ENCODE measurements at places on chromosomes 5 and 9. TPM values are rescaled to one million over a fixed set of nuclear protein-coding genes. Genes with fewer than 3 reads are reported as not detected.

- no peak for DNase-seq
These were observed 134.5 kb downstream of the SIL1 start for GRCh38 chr5:139063664-139064054.

DNA sequence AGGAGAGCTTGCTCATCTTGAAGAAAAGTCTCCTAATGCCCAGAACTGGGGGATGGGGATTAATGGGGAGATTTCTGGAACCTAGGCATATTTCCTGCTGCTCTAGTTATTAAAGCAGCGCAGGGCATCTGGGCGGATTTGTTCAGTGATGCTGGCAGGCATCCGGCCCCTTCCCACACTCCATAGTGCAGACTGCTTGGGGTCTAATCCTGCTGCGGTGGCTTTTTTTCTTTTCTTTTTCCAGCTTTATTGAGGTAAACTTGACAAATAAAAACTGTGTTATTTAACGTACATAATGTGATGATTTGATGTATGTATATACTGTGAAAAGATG is 30.7 kb downstream of the PPARGC1B start:
- DNase-seq, result no peak

PRR16 gene
- polyA plus RNA-seq, result 2.7 TPM

FABP6 gene
- 9.1 TPM for polyA plus RNA-seq

- DNase-seq, result no peak
These were observed 29.3 kb upstream of the RFK start for GRCh38 chr9:76423216-76424177.

GRCh38 chr9:129346046-129346445 is 168.0 kb upstream of the IER5L start:
- DNase-seq, result no peak

DNA sequence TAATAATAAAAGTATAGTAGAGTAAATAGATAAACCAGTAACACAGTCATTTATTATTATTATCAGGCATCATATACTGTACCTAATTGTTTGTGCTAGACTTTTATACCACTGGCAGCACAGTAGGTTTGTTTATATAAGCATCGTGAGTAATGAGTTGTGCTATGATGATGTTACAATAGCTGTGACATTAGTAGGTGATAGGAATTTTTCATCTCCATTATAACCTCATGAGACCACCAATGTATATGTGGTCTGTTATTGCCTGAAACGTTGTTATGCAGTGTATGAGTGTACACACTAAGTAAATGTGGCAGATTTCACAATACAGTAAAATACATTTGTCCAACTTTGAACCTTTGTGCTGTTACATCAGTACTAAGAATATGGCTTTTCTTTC is 72.7 kb upstream of the SPATA31D4 start:
- no peak for DNase-seq

Data from large intestine (tissue), 12 donors.